ENCODE measurements at places on chromosomes 11 and 22.

DNA sequence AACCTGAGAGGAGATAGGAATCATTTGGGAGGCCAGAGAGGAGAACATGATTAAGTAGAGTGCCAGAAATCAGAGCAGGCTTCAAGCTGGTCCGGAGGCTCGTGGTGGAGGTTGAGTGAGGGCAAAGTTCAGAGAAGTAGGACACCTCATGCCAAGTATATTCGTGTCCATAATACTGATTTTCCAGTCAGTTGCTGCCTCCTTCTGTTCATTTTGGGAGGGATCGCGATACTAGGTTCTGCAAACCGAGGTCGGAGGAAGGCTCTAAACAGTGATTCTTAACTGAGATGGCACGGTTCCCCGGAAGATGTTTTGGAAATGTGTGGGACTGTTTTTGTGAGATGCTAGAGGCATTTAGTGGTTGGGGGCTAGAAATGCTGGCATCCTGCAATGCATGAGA, 13.6 kb upstream of the CD3E start:
- peak; percentile 64 for DNase-seq

GRCh38 chr11:118340449-118340848, 2.1 kb downstream of the CD3D start:
- no peak for DNase-seq

DNA sequence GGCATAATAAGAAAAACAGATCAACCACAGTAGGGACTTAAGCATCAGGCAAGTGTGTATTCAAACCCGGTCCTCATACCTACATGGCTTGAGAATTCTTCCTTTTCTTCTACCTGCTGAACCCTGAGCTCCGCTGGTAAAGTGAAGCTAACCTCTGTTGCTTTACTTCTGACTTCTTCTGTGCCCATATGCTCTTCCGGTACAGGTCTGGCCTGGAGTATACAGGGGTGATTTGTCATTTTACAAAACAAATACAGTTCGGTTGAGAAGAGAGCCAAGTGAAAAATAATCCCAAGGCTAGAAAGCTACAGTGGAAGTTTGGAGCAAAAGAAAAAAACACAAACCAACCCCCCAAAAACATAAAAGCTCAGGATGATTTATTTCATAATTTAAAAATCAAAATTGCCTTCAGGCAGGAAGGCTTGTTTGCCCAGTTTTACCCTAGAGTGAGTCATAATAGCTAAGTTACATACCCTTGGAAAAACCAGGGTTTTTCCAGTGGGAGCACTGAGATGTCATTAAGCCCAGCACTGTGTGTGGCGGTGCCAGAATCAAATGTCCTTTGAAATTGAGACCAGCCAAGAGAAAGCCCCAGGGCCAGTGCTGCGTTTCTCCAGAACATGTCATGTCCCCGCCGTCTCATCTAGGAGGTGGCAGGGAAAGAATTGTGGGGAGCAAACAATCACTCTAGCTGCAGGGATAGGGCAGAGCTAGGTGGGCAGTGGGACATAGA, 305.5 kb upstream of the ISX start:
- DNase-seq, result no peak

- no peak for DNase-seq
Observed at GRCh38 chr11:71255323-71255722, 2.9 kb upstream of the SHANK2 start.

DNA sequence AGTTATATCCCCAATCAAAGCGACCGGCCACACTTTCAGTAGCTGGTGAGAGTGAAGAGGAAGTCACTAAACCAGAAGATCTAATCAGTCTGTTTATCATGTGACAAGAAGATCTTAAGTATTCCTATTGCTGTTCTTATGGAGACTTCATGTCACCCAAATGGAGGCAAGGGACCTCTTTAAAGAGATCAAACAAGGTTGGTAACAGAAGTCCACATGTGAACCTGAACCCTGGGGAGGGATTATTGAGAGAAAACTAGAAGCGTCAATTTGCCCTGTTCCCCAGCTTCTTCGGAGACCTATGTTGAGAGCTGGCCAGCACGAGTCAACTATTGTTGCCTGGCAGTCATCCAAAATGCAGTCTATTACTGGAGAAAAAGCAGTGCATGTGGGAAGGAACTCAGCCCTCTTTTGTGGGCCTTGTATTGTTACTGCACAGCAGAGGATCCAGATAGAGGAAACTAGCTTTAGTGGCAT, 76.9 kb upstream of the CTSC start:
- peak; percentile 76 for DNase-seq

GRCh38 chr11:94658888-94659287, 91.7 kb downstream of the PIWIL4 start:
- no peak for DNase-seq

- DNase-seq, result no peak
Observed at GRCh38 chr22:37560608-37561211, 430 bp downstream of the CDC42EP1 start.

GRCh38 chr22:21032037-21032867, at the start of gene SLC7A4:
SLC7A4 (minus strand) TSS chr22:21032561; CDS start chr22:21031812, 749 bp downstream.
- DNase-seq, result no peak

- DNase-seq, result no peak
Observed at GRCh38 chr22:19853879-19854777, 546 bp downstream of the GNB1L start.

DNA sequence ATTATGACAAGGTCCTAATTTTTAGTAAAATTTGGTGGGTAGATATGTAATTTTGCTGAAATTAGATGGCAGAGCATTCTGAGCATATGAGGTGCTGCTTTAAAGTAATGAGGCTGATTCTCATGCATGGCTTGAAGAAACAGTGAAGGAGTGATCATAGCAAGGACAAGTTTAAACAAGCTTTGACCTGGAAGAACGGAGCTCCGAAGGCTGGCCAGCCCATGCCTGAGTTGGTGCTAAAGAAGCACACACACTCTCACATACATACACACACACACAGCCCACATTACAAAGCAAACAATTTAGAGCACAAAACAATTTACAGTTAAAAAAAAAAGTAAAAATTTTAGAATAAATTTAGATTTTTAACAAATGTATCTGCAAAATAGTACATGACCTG, 150.7 kb downstream of the DCDC1 start:
- no peak for DNase-seq

DNA sequence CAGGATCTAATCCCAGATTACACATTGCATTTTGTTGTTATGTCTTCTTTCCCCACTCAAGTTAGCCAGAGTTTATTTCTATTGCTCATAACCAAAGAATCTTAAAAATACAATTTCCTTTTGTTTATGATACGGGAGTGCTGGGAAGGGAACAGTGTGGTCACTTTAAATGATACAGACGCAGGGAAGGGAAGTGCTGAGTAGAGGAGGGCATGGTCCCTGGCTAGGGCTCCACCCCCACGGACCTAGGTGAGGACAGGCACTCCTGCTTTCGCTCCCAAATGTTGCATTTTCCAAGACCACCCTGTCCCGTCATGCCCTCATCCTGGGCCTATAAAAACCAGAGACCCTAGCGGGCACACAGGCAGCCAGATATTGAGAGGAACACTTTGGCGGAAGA, 30.6 kb upstream of the NARS2 start:
- DNase-seq, result no peak

GRCh38 chr11:26782220-26782965, 60.5 kb upstream of the SLC5A12 start:
- no peak for DNase-seq

DNA sequence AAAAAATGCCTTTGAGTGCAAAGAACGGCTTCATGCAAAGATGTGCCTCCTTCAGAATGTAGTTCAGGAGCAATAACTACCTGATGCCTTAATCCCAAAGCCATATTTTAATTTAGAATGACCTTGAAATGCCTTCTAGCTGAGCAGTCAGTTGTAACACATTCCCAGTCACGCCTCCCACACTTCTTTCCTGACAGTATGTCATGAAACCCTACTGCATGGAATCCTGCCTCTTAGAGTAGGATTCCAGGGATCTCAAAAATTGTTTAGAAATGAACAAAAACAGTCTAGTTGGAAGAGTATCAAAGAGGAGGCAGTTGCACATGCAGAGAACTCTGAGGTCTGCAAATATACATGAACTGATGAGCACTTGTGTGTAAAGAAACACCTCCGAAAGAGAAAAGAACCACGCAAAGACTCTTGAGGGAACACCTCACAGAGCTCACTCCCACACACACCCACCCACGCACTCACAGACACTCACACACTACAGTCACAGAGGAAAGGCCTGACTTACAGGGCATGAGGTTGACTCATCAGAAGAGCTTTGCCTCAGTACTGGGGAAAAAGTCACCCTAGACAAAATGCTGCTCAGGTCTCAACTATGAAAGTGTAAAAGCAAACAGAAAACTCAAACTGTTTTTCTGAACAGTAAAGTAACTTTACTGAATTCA, 77.4 kb downstream of the GGTLC2 start:
- peak; percentile 66 for DNase-seq

DNA sequence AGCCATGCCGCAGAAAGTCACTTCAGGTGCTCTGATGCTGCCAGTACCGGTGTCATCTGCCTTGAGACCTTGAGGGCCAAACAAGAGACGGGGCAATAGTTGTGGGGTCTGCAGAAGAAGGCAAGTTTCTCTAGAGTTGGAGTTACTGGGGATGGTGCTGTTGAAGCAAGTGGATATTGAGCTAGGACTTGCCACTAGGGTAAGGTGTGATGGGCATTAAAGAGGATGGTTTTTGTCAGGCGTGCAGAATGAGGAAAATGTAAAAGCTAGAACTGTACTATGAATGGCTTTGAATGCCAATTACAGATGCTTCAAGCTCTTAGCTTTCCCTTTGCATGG, 61.6 kb downstream of the TNRC6B start:
- no peak for DNase-seq

GRCh38 chr11:68051191-68052136, 12.6 kb downstream of the TCIRG1 start:
- DNase-seq, result peak; percentile 19

GRCh38 chr22:38881464-38881871, 9.5 kb upstream of the CBX6 start:
- no peak for DNase-seq

DNA sequence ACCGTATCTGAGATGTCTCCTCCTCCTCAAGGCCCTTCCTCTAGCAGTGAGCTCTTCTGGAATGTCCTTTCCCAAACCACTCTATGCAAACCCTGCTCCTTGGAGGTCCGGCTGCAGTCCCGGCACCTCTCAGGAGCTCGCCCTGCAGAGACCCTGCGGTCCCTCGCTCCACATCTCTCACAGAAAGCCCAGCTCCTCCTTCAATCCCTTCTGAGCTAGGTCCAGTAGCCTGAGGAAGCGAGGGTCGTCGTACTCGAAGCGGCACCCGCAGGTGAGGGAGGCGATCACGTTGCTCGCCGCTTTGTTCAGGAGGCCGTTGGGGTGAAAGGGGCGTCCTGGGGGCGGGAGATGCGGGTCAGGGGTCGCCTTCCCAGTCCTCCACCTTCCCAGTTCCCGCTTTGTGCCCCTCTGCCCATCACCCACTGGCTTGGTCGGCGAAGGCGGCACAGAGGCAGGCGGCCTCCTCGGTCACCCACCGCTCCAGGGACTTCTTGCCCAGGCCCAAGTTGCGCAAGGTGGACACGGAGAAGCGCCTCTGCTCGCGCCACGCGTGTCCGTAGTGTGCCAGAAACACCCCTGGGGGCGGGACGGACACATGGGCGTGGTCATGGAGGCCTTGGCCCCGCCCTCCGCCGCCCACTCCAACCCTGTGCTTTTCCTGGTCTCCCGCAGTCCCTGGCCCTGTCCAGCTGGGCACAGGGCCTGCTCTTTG, 21.5 kb upstream of the CYP2D6 start:
- no peak for DNase-seq

DNA sequence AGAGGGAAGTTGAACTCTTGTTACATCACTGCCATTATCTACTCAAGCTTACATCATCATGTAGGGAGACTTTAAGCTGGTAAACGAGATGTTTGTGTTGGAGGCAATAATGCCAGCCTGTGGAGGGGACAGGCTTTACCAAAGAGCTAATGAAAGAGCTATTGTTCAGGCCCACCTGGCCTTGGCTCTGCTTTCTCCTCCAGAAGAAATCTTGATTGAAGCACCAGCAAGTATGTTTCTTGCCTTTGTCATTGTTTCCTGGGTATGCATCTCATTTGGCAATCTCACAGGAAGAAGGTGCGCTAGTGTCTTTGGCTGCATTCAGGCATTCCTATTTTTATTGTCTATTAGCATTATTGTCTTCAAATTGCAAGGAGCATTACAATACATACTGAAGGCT, 16.7 kb upstream of the CARD18 start:
- no peak for DNase-seq

DNA sequence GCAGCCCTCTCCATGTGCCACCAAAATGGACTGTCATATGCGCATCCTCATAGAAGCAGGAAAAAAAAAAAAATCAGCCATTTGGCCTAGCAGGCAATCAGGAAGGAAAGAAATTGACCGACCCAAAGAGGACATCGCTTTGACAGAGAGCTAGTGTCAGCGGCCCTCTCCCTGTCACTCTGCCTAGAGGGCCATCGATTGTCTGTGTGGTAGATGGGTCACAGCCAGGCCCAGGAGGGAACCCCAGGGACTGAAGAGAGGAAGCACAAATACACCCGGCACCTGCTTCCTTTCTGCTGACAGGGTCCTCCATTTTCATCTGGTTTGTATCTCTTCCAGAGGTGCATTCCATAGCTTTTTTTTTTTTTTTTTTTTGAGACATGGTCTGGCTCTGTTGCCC, 21.8 kb downstream of the VPS37C start:
- DNase-seq, result no peak

GRCh38 chr11:123561431-123561800, 93.0 kb downstream of the SCN3B start:
- peak; percentile 28 for DNase-seq

GRCh38 chr11:35893796-35894475, 49.9 kb upstream of the LDLRAD3 start:
- DNase-seq, result no peak

DNA sequence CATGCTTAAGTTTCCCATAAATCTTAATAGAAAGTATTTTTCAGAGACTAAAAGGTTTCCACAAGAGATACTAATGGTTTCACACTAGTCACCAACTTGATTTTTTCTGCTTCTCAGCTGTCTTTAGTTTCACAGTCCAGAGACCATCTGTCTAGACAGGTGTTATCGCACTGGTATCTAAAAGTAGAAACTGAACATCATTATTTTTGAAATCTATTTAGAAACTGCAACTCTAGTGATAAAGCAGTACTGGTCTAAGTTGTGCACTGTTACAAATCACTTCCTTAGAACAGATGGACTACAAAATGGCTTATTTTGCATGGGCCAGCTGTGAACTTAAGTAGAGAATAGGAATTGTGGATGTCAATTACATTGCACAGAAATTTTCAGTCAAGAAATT, 78.0 kb downstream of the CNTN5 start:
- no peak for DNase-seq

DNA sequence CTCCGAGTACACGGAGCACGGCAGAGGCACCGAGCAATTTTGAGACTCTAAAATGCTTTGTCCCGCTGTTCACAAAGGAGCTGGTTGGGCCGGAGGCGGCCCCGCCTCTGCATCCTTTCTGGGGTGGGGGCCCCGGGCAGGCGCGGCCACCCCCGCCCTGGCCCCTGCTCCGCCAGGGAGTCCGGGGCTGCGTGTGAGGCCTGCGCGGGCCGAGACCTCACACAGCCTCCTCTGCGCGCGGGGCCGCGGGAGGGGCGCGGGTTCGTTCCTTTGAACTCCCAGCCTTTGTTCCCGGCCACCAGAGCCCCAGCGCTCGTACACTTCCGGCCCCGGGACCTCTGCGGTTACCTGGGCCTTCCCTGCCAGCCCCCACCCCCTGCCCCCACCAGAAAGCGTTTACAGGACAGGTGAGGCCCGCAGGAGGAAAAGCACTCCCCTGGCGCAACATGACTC, 1.6 kb downstream of the FGF19 start:
- no peak for DNase-seq

All from NB4 (cell line).